CD14-positive monocyte (primary cell): ENCODE measurements at places on chromosomes 7 and 10.
A peak's percentile ranks its signal among the peaks of the same experiment; 100 is the strongest.

DNA sequence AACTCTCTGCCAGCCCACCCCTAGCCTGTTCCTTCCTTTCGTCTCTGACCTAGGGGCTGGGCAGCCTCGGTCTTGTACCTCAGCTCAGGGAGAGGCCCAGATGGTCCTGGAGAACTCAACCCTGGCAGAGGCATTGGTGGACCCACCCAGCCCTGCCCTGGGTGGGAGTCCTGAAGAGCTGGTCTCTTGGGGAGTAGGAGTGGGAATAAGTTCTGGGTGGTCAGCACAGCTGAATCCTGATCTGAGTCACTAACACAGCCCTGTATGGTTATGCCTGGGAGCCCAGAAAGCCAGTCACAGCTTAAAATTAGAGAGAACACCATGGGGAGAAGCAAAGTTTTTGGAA lies 84.0 kb downstream of the SORBS1 start:
- H3K4me3 ChIP-seq, result no peak overlapping the region
- H3K27me3 ChIP-seq, result no peaks in the 10 kb centered on the region
- no peak for DNase-seq
- no peaks in the 10 kb centered on the region for H3K36me3 ChIP-seq
- no peaks in the 10 kb centered on the region for H3K4me1 ChIP-seq

DNA sequence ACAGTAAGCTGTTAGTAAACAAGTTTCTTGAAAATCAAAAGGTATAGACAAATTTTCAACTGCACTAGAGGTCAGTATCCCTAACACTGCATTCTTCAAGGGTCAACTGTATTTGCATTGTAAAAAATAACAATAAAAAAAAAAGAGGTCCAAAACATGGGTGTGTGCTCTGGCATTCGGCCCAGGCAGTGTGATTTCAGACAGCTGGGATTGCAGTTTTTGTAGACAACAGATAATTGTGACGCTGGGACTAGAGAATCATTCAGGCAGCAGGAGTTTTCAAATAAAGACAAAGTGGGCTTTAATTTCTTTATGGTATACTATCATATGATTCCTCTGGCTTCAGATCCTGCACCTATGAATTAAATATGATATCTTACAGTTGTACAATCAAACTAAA lies 543.2 kb upstream of the SEMA3D start:
- no peak overlapping the region for H3K27ac ChIP-seq
- H3K36me3 ChIP-seq, result no peaks in the 10 kb centered on the region
- no peak for DNase-seq
- H3K4me3 ChIP-seq, result no peak overlapping the region
- H3K4me1 ChIP-seq, result no peaks in the 10 kb centered on the region

DNA sequence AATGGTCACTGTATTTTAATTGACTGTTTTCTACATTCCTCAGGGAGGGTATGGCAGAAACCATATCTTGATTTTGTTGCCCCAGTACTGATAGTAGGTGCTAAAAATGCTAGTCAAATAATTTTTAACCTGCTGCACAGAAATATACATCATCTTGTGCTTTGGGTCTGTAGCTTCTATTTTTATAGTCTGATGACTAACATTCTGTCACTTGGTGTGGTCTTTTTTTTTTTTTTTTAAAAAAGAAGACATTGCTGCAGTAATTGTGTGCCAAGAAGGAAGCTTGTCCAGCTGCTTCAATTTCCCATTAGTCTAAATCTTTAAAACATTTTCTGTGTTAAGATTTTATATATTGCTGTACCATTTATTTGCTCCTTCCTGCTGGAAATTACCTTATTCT lies 83.6 kb downstream of the ICA1 start:
- H3K4me1 ChIP-seq, result peaks cover 59% of the 10 kb centered on the region
- H3K27me3 ChIP-seq, result no peaks in the 10 kb centered on the region
- no peaks in the 10 kb centered on the region for H3K36me3 ChIP-seq
- peak; percentile 21 for DNase-seq
- no peak overlapping the region for H3K4me3 ChIP-seq

DNA sequence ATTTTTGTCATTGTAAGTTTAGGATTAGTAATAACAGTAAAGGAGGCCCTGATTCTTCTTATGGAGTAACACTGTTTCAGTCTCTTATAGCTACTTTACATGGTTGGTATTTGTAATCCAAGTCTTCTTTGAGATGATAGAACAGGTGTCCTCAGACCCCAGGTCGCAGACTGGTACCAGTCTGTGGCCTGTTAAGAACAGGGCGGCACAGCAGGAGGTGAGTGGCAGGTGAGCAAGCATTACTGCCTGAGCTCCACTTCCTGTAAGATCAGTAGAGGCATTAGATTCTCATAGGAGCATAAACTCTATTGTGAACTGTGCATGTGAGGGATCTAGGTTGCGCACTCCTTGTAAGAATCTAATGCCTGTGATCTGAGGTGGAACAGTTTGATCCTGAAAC lies 77.3 kb downstream of the STK31 start:
- H3K4me1 ChIP-seq, result no peaks in the 10 kb centered on the region
- no peak overlapping the region for H3K4me3 ChIP-seq
- H3K27ac ChIP-seq, result no peak overlapping the region
- no peaks in the 10 kb centered on the region for H3K36me3 ChIP-seq
- no peak for DNase-seq
- no peaks in the 10 kb centered on the region for H3K27me3 ChIP-seq

DNA sequence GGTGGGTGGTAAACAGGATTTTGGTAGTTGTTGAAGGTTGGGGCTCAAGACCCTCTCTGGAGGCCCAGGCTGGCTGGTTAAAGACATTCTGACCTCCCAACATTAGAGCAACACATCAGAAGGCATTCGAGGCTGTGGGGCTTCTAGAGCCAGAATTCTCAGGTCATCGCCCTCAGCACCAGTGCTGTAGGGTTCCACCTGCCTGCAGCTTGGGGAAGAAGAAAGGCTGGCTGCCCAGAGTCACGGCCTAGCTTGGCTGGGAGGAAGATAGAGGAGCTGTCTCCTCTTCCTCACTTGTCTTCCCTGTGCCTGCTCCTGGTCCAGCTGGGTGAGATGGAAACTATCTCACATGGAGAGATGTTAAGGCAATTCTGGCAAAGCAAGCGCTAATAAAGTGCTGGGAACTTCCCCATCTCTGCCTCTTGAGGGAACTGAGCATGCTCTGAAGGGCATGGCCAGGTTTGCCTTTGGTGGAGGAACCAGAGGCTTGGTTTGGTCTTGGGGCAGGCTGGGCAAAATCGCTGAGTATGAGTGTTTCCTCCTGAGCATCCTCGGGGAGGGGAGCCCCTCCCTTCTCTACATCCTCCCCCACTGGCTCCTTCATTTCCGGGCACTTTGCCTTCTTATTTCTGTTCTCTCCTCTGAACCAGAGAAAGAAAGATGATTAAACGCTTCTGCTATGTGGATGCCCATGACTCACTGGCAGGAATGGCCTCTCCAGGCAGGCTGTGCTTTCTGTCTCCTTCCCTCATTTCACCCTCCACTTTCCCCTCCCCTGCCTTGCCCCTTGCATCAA lies 509.0 kb upstream of the PODXL start:
- H3K27ac ChIP-seq, result no peak overlapping the region
- no peaks in the 10 kb centered on the region for H3K4me1 ChIP-seq
- H3K4me3 ChIP-seq, result no peak overlapping the region
- no peaks in the 10 kb centered on the region for H3K36me3 ChIP-seq
- H3K27me3 ChIP-seq, result no peaks in the 10 kb centered on the region

GRCh38 chr7:131109011-131109758 lies 218.5 kb upstream of the MKLN1 start:
- H3K27ac ChIP-seq, result peak overlapping the region; percentile 58
- peaks cover 10% of the 10 kb centered on the region for H3K27me3 ChIP-seq

GRCh38 chr7:150958597-150958996 lies 19.5 kb downstream of the KCNH2 start:
- no peak for DNase-seq
- H3K4me3 ChIP-seq, result no peak overlapping the region
- no peak overlapping the region for H3K27ac ChIP-seq
- H3K36me3 ChIP-seq, result no peaks in the 10 kb centered on the region
- no peaks in the 10 kb centered on the region for H3K4me1 ChIP-seq
- H3K27me3 ChIP-seq, result peaks cover 51% of the 10 kb centered on the region

- H3K4me1 ChIP-seq, result no peaks in the 10 kb centered on the region
- H3K4me3 ChIP-seq, result no peak overlapping the region
- H3K36me3 ChIP-seq, result no peaks in the 10 kb centered on the region
Observed at GRCh38 chr7:126449611-126450268, 803.0 kb downstream of the GRM8 start.

DNA sequence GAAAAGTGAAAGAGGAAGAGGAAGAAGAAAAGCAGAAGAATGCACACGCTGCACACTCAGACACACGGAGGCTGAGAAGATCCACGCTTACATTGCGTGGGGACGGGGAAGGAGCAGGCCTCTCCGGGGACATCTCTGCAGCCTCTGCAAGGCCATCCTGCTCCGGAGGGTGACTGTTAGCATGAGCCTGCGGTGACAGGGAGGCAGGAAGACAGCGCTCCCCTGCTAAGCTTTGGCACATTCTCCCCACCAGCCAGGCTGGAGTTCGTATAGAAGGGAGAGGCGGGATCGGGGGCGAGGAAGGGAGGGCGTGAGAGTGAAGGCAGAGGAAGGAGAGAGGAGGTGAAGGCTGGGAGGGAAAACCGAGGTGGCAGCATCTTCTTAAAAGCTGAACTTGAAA lies 366.0 kb upstream of the SHH start:
- H3K4me1 ChIP-seq, result no peaks in the 10 kb centered on the region
- H3K27me3 ChIP-seq, result no peaks in the 10 kb centered on the region
- DNase-seq, result no peak
- no peak overlapping the region for H3K27ac ChIP-seq
- no peaks in the 10 kb centered on the region for H3K36me3 ChIP-seq

- H3K27ac ChIP-seq, result no peak overlapping the region
- H3K27me3 ChIP-seq, result no peaks in the 10 kb centered on the region
- no peaks in the 10 kb centered on the region for H3K4me1 ChIP-seq
- H3K36me3 ChIP-seq, result no peaks in the 10 kb centered on the region
- H3K4me3 ChIP-seq, result no peak overlapping the region
Observed at GRCh38 chr7:19133886-19134285, 11.3 kb downstream of the FERD3L start.
